ENCODE measurements at places on chromosomes 3 and 15.

DNA sequence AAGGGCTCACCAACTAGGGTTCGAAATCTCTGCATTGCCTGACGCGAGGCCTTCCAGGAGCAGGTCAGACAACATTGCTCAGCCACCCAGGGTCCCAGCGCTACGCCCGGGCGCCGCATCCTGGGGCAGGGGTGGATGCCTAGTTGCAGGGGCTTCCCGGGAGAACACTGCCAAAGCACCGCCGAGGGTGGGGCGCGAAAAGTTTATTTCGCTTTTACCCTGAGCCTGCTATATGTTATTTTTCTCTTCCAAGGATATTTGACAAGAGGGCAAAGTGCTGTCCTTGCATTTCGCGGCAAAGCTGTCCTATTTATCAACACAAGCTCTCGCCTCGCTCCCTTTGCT lies 549 bp upstream of the SOX14 start:
- no peak for DNase-seq

- DNase-seq: no peak
Measured at GRCh38 chr15:64766058-64766457, 9.3 kb downstream of the RBPMS2 start.

GRCh38 chr3:113623324-113623723 lies 73.1 kb downstream of the USF3 start:
- DNase-seq: no peak

GRCh38 chr3:159458982-159459381 lies 529.7 kb upstream of the IL12A start:
- DNase-seq: no peak

GRCh38 chr3:109939817-109940216 lies 602.5 kb upstream of the DPPA4 start:
- DNase-seq: no peak

DNA sequence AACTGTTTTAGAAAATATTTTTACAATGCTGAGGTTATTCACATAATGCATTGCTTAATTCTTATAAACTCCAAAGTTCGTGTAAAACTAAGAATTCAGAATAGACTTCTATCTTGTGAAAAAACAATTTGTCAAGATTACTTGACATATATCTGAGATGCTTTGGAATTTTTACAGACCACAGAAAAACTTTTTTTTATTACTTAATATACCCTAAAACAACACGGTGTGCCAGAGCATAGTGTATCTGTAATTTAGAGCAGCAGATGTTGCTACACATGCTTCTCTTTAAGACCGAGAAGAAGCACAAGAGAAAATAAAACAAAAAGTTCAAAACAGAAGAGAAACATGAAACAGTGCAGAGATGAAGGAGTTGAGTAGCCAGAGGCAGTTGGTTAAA lies 26.4 kb downstream of the ASB7 start:
- no peak for DNase-seq

GRCh38 chr15:99895956-99896311 lies 162.7 kb upstream of the LYSMD4 start:
- DNase-seq: no peak

GRCh38 chr15:31344823-31345605 lies 18.4 kb downstream of the KLF13 start:
- no peak for DNase-seq
